ENCODE measurements at places on chromosomes 5 and 9. TPM values are rescaled to one million over a fixed set of nuclear protein-coding genes. Genes with fewer than 3 reads are reported as not detected.

GRCh38 chr5:9295466-9295801 is 250.4 kb downstream of the SEMA5A start:
- no peak for DNase-seq

GRCh38 chr5:31537851-31538250 is 5.8 kb downstream of the C5orf22 start:
- peak; percentile 8 for DNase-seq

GRCh38 chr5:159458217-159458711 is 128.0 kb upstream of the IL12B start:
- no peak for DNase-seq

GRCh38 chr5:14223372-14223771 is 80.2 kb downstream of the TRIO start:
- DNase-seq = no peak

GRCh38 chr5:515273-515836 is 8.9 kb downstream of the SLC9A3 start:
- DNase-seq = no peak

DNA sequence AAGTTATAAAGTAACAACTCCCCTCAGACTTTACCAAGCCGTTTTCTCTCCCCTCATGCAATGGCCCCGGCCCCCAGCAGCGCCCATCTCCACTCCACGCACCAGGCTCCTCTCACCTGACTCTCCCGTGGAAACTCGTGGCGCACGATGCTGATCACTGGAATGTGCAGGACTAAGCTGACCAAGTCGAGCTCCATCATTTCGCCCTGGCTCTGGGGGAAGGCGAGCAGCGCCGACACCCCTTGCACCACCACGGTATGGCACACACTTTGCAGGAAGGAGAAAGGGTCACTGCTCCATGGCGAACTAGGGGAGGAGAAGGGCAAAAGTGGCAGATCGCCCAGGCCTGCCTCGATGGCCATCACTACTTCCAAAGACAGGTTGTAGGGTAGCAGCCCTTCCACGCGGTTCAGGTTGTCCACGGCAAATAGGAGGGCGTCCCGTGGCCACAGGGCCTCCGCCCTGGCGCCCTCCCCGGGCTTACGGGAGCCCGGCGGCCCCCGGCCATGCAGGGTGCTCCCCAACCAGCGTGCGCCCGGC is 1.2 kb downstream of the GRIN3A start:
- DNase-seq = no peak

- peak; percentile 45 for DNase-seq
Observed at GRCh38 chr5:32413466-32414263, 30.9 kb downstream of the ZFR start.

DNA sequence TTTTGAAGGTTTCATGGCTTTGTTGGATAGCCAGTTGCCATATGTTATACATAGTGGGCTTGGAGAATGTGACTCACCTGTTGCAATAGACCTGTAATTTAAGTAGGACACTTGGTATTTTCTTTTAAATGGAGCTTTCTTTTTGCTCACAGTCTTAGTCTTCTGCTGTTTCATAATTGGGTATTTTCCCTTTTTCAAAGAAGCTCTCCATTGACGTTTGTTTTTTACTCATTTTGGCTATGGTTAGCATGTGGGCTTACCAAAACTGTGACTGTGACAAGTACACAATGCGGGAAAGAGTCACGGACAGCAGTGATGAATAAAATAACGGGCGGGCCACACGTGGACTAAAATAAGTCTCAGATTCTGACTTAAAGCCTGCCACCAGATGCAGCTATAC is 23.2 kb upstream of the RNF20 start:
- no peak for DNase-seq

DNA sequence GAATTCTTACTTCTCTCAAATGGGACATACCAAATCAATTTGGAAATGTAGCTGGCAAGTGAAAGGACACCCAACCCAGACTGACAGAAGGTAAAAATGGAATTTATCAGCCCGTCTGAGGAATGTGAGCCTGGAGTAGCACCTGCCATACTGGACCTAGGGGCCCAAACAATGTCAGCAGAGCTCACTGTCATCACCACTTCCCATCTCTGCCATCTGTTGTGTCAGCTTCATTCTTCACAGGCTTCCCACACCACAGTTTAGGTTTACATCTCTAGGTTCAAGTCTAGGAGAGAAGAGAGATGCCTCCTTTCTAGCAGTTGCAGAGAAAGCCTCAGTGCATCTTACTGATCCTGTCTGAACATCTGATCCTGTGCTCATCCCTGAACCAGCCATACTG is 222.4 kb downstream of the DOCK8 start:
- no peak for DNase-seq

- DNase-seq = no peak
Observed at GRCh38 chr5:23930985-23931384, 423.6 kb downstream of the PRDM9 start.

DNA sequence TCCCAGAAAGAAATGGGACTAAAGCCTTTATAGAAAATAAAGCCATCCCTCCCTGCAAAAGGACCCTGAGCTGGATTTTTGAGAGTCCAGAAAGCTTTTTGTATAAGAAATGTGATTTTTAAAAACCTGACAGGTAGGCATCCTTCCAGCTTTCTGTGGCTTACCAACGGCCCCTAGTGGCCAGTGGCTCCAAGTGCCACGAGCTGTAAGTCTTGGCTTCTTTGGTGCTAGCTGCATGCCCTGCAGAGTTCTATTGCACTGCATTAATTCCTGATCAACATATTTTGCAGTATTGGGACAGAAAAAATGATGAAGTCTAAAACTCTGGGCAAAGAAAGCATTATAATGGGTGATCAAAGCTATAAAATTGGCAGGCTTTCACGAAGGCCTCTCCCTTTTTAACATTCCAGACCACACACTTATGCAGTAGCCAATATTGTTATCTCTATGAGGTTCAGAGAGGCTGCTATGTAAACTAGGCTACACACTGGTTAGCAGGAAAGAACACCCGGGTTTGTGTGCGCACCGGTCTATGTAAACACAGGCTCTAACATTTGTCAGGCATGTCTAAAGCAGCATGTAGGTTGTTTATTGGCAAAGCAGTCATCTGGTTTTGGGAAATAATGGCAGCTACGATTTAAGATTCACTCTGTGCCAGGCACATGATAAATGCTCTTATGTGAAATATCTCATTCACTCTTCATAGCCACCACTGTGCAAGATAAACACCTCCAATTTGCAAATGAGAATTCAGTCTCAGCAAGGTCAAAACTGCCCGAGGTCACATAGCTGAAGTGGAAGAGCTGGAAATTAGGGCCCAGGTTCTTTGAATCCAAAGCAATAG is 55.2 kb downstream of the NMUR2 start:
- peak; percentile 1 for DNase-seq

- peak; percentile 88 for DNase-seq
Observed at GRCh38 chr5:14399054-14399692, 182.4 kb upstream of the OTULINL start.

DNA sequence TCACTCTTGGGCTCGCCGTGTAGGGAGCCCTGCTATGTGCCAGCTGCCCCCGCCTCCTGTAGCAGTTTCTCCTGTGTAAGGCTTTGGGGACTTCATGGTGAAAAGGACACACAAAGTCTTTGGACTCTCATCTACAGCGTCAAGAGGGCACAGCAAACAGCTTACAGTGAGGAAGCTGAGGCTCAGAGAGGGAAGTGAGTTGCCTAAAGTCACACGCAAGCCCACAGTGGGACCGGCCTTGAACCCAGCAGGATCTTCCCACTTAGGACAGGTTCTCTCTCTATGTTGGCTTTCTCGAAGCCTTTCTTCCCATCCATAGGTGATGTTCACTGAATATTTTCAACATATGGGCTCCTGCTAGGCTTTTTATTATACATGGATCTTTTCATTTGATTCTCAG is 9.8 kb upstream of the PRRX2 start:
- no peak for DNase-seq

- DNase-seq = no peak
Observed at GRCh38 chr5:103434057-103434456, 128.5 kb downstream of the NUDT12 start.

GRCh38 chr9:133580419-133580738 is 28.8 kb downstream of the FAM163B start:
- DNase-seq = no peak

GRCh38 chr5:153439130-153439529 is 51.3 kb upstream of the GRIA1 start:
- no peak for DNase-seq

DNA sequence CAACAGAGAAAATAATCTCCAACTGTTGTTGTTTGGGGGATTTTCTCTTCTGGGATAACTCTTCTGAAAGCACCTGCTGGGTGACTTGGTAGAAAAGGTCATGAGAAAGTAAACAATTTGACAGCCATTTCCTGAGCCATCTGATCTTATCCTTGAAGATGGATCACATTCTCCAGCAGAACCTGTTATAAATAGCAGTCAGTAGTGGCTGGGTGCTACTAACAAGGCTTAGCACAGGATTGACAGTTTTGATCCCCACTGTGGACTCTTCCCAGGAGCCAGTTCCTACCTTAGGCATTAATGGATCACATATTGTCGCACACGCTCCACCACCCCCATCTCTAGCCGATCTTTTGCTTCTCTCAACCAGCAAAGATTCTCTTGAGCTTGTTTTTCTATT is 220.2 kb downstream of the PLK2 start:
- no peak for DNase-seq

- no peak for DNase-seq
Observed at GRCh38 chr9:113428062-113428615, 17.6 kb downstream of the C9orf43 start.

GRCh38 chr5:64534033-64534432 is 28.2 kb downstream of the RGS7BP start:
- no peak for DNase-seq

DNA sequence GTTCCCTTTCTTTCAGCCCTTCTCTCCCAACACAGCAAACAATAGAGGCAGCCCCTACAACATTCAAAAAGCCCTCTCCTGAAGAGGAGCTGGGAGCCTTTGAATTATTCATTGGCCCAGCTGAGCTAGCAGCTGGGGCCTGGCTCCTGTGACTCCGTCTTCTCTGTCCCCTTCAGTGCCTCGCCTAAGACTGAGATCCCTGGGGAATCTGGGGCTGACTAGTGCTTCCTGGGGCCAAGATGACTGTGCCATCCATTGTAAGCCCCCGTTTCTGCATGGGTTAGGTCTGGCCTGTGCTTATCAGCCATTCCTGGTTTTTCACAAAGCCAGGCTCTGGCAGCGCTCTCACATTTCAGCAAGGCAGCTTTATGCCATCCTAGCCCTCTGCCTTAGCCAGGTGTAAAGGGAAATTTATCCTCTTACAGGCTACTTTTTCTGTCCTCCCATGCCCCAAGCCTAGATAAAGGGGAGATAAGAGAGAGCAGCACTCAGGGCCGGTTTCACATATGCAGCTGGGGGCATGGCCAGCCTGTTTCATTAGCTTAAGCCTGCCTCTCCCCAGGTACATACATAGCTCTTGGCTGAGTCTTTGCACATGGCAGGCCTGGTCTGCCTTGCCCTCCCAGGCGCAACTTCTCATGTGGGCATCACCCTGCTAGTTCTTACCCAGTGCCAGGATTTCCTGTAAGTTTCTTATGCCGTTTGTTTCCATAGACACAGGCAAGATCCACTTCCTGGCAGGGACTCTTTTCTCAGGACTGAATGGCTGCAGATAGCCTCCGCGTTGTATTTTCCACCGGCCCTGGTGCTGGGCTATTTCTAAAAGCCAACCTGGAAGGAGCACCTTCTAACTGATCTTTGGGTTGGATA is 15.8 kb downstream of the PTPA start:
- no peak for DNase-seq

DNA sequence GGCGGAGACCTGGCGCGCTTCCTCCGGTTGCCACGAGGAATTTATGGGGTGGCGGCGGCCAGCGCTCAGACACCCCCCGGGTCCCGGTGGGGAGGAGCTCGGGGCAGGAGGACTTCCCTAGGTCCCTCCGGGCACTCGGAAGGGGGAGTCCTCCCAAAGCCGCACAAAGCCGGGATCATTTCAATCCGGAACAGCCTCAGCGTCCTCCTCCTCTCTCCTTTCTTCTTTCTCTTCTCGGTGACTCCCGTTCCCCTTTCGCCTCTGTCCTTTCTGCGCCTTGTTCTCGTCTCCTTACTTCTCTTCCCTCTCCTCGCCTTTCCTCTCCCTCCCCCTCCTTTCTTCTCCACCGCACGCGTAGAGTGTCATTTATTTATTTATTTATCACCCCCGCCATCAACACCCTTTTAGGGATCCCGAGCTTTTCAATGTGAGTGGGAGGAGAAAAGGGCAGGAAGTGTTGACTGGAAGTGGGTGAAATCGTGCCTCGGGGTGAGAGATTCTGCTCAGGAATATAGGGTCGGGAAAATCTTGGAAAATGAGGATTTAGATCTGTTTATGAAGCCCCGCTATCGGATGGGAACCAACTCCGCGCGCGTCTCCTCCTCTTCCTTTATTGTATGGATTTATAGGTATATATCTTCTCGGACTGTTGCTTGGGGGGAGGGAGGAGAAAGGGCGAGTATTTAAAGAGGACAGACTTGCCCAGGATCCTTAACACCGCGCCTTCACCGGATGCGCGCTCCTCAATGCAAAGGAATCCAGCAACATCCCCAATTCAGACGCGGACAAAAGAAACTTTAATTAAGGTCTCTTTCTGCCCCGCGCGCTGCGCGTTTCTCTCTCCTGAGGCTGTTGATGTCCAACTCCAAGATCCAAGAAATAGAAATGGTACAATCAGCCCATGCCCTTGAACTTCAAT is 2.0 kb upstream of the ZNF462 start:
- DNase-seq = peak; percentile 43

Gene ORM2
- not detected for total RNA-seq

Gene RNF180
- total RNA-seq = 3.4 TPM

Gene SPINK1
- not detected for total RNA-seq

Gene EQTN
- total RNA-seq = not detected

Gene SLC4A9
- total RNA-seq = not detected

Gene GMCL2
- not detected for total RNA-seq

Gene LTC4S
- 1.5 TPM for total RNA-seq

Gene ZNF883
- total RNA-seq = 4.3 TPM
